COLO829 (cell line): ENCODE measurements at places on chromosomes 1 and 21.

- DNase-seq: no peak
Measured at GRCh38 chr1:92887465-92887864, 55.6 kb downstream of the RPL5 start.

DNA sequence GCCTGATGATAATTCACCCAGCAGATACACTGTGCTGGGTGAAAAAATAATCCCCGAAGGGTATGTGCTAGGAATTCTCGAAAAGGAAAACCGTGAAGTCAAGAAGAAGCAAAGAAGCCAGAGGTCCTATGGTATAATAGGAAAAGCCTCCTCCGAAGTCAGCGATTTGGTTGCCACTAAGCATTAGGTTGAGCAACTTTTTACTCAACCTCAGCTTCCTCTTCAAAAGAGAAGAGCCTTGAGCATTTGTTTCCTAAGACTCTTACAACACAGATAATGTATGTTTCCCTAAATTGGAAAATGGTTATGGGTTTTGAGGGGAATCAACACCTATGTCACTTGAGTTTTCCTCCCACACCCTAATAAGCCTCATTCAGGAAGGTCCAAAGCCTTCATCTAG lies 21.3 kb upstream of the MNDA start:
- no peak for DNase-seq

DNA sequence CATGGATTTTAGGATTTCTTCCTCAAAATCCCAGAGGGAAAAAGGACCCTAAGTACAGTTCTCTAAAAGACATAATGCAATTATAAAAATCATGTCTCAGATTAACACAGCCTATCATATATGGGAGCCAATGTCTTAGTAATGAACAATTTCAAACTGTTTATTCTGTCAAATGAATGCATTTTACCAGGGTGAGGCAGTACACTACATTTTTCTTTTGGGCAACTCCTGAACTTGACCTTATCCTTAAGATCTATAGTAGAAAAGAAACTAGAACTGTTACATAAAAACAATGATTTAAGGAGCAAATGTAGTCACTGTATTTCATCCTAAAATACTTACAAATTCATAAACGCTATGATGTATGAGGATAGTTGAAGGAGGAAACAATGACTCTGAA lies 226.3 kb upstream of the B3GALT2 start:
- no peak for DNase-seq

- no peak for DNase-seq
Measured at GRCh38 chr1:15848929-15849774, 1.6 kb downstream of the SPEN start.

- peak; percentile 26 for DNase-seq
Measured at GRCh38 chr1:187051618-187052232, 223.0 kb downstream of the PLA2G4A start.

GRCh38 chr21:19440792-19441655 lies 1037.4 kb upstream of the TMPRSS15 start:
- DNase-seq: no peak

DNA sequence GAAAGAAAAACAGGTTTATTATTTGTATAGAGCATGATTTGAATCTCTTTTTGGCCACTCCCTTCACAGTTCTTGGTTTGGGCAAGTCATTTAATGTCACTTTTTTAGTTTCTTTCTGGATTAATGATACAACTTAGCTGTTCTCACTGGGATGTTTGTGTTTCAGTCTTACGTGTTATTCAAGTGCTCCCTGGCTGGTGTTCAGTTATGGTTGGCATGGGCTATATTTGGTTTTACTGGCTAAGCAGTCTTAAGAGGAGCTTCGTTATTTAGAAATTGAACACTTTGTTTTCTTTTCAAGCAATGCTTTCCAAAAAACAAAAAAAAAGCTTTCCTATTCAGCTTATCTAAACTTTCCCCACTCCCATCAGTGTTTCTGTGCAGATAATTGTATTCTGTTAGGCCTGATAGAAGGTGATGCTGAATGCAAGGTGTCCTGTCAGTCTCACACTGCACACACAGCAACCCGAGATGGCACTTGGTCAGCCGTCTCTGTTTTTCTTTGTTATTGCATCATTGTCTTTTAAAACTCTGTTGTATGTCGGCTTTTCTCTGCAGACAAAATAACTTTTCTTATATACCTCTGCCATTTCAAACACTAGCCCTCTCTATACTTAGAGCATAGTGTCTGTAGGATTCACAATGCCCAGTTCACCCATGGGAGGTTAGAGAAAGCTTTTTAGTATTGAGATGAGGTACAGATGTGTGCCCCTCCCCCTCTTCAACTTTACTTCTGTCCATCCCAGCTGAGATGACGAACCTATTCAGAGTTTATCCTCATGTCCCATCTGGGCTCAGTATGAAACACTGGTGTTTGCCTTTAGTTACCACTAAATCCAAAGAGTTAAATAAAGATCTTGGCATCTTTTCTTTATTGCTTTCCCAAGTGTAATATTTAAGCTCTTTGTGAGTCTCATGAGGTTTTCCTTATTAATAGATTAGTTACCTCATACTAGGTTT lies 80.2 kb downstream of the VPS13D start:
- no peak for DNase-seq

GRCh38 chr1:80050085-80050484 lies 1043.6 kb upstream of the ADGRL4 start:
- no peak for DNase-seq

DNA sequence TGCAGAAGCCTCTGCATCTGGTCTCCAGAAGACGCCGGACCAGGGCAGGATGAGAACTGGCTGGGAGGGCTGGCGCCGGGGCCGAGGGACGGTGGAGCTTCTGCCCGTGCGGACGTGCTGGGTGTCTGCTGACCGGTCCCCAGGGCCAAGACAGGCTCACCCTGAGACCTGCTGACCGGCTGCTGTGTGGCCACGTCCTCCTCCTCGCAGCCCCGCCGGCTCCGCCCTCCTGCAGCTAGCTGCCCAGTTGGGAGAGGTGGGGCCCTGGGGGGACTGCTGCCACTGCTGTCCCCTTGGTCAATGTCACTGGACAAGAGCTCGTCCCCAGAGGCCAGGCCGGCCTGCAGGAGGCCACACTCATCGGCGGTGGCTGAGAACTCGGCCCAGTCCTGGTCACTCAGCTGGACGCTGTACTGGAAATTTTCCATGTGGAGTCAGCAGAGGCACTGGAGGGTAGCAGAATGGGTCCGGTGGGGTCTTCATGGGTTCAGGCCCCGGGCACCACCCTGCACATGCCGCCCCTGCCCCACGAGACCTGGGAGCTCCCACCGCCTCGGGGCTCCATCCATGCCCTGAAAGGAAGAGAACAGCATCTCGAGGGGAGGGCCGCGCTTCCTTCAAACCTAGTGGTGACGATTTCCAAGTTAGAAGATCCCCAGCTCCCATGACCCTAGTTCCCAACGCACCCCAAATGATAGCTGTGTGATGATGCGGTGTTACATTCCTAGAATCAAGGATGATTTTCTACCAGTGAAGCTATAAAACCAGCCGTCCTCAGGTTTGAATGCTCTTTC lies 1.1 kb downstream of the PERM1 start:
- DNase-seq: no peak

- no peak for DNase-seq
Measured at GRCh38 chr1:208090388-208091301, 153.5 kb downstream of the PLXNA2 start.

GRCh38 chr1:57897581-57897980 lies 473.7 kb upstream of the DAB1 start:
- no peak for DNase-seq

- DNase-seq: peak; percentile 77
Measured at GRCh38 chr1:220843481-220844011, 35.7 kb upstream of the HLX start.

DNA sequence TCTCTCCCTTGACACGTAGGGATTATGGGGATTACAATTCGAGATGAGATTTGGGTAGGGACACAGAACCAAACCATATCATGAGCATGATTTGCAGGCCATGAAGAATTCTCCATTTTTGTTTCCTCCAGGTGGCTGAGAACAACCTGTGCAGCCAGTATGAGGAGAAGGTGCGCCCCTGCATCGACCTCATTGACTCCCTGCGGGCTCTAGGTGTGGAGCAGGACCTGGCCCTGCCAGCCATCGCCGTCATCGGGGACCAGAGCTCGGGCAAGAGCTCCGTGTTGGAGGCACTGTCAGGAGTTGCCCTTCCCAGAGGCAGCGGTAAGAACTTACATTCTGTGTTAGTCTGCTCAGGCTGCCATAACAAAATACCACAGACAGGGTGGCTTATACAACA lies 9.7 kb downstream of the MX1 start:
- DNase-seq: no peak

DNA sequence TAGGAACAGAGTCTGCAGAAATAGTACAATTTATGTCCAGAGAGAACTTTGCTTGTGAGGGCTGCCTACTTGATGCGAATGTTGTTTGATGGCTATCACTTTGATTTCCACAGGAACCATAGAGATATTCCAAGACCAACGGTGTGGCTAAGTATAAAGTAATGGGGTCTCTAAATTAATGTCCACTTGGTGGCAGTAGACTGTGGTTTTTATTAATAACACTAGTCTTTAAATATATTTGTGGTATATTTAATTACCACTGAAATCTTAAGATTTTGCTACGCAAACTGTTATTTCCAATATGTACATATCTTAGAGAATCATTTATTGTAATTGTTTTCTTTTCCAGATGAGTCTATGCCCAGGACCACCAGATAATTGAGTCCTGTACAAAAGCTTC lies 647.9 kb downstream of the PLA2G4A start:
- no peak for DNase-seq

GRCh38 chr1:156073740-156074139 lies 8.5 kb downstream of the MEX3A start:
- DNase-seq: no peak

- no peak for DNase-seq
Measured at GRCh38 chr1:206658981-206659273, 23.6 kb downstream of the DYRK3 start.

DNA sequence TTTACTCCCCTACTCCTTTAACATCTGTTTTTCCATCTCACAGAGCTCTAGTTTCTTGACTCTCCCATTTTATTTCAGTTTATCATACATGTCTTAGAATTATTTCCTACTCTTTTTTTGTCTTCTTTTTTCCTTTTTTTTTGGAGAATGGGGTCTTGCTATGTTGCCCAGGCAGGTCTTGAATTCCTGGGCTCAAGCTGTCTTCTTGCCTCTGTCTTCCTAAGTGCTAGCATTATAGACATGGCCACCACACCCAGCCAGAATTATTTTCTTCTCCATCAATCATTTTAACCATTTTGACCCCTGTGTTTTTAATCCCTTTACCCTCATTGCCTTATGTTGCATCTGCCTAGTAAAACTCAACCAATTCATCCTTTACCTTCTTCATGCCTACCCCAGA lies 123.2 kb upstream of the KIAA1614 start:
- no peak for DNase-seq

DNA sequence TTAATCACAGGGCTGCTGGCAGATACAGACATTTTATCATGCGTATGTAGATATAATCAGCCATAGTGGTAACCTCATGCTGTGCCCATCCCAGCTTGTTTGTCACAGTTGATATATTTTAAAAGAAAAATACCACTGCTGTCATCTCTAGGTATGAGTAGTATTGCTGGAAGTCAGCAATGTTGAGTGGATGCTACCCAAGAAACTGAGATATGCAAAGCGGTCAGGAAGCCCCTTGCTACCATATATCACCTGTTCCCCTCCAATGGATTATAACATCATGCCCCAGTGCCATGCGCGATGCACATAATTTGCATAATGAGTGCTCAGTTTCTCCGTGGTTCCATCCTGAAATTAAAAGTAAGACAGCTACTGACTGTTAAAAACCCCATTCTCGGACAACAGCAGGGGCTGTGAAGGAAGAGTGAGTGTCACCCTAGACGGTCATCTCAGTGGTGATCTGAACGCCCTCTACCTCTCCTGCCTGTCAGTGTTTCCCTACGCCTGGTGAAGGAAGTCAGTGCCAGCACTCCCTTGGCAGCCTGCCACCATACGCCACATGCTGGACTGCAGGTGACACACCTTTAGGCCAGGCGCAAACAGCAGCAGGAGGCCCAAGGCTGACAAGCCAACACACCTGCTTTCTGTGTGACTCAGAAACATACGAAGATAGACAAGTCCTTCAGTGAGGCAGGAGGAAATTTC lies 2.7 kb downstream of the IL10RB start:
- no peak for DNase-seq

DNA sequence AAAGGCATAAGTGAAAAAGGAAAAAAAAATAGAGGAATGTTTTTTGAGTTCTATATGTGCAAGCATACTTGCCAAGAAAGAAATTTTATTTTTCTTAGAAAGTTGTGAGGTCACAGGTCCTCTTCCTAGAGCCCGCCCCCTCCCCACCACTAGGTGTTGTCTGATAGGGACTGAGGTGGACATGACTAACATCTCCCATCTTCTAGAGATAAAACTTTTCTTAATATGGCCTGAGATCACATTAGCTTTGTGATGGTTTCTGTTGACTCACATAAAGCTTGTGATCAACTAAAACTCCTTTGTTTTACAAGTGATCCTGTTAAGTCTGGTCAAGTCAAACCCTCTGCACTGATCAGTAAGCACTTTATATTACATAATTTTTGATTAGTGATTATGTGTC lies 33.4 kb upstream of the CITED4 start:
- DNase-seq: no peak

DNA sequence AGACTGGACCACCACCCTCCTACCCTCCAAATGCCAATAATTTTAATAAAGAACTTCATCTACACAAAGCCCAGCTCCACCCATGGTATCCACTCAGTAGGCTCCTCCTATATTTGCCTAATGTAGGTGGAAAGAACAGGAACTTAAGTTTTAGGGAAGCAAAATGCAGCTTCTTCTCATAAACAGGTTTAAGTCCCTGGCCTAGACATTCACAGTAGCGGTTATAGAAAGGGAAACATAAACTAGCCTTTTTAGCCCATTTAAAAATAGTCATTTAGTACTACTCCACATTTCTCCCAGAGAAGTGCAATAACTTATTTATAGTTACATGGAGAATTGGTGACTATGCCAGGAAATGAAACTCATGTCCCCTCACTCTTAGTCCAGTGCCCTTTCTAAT lies 56.6 kb upstream of the CPLANE2 start:
- DNase-seq: no peak
